ENCODE measurements at places on chromosomes 12 and 14. TPM values are rescaled to one million over a fixed set of nuclear protein-coding genes. Genes with fewer than 3 reads are reported as not detected.

Gene SLC6A13
- 5.0 TPM for total RNA-seq

Gene OR4E2
- not detected for total RNA-seq

Gene LRP1-AS
- not detected for total RNA-seq

Gene CIROP
- not detected for total RNA-seq

Gene NID2
- 14.6 TPM for total RNA-seq

Gene LYZ
- total RNA-seq = 1,458 TPM

Gene FAM186B
- total RNA-seq = 0.65 TPM

Gene COCH
- 0.50 TPM for total RNA-seq

Gene KRT81
- total RNA-seq = not detected

Gene MYL6
- 1,292 TPM for total RNA-seq

Gene POTEM
- total RNA-seq = not detected

Gene SLCO1C1
- total RNA-seq = 0.92 TPM

- no peak for DNase-seq
These were observed 220.5 kb downstream of the BCAT1 start for GRCh38 chr12:24728366-24728765.

DNA sequence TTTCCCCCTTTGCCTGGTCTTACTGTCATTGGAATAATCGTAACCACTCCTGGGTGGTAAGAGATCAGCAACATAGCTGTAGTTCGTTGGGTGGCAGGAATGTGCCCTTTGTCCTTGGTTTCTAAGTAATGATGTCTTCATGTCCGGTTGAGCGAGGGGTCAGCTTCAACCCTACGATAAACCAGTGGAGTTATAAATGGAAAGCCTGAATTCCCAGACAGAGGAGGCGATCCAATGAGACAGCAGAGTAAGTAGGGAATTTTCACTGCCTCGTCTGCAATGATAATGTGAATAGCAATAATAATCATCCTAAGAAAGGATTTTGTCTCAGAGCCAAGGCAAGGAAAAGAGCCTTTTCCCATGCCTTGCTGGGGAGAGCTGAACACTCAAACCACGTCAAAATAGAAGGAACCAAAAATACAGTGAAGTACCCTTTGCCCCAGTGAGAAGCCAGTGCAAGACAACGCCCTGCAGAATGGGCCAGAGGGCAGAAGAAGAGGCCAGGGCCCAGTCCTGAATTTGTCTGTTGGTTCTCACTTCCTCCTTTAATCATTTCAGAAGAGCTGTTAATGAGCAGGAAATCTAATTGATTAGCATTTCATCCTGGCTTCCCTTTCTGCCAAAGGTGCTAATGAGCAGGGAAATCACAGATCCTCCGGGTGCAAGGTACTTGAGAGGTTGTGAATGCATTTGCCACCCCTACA is 330.7 kb downstream of the CACNA1C start:
- peak; percentile 62 for DNase-seq

DNA sequence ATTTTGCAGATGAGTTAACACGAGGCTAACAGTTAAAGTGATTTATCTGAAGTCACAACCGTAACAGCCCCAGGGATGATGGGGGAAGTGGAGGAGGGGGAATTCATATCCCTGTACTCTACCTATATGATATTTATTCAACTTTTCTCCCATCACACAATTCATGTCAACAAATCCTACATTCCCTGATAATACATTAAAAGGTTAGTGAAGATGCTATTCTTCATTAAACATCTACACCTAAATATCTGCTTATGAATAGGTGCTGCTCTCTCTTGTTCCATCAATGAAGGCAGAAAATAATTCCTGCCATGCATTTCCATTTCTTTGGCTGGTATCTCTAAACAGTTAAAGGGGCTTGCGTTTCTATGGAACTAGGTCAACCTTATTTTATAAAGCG is 6.8 kb downstream of the YBX3 start:
- no peak for DNase-seq

- DNase-seq = no peak
These were observed 128.0 kb downstream of the ATP23 start for GRCh38 chr12:58069268-58069963.

GRCh38 chr14:65600742-65601141 is 188.2 kb downstream of the FUT8 start:
- DNase-seq = no peak

DNA sequence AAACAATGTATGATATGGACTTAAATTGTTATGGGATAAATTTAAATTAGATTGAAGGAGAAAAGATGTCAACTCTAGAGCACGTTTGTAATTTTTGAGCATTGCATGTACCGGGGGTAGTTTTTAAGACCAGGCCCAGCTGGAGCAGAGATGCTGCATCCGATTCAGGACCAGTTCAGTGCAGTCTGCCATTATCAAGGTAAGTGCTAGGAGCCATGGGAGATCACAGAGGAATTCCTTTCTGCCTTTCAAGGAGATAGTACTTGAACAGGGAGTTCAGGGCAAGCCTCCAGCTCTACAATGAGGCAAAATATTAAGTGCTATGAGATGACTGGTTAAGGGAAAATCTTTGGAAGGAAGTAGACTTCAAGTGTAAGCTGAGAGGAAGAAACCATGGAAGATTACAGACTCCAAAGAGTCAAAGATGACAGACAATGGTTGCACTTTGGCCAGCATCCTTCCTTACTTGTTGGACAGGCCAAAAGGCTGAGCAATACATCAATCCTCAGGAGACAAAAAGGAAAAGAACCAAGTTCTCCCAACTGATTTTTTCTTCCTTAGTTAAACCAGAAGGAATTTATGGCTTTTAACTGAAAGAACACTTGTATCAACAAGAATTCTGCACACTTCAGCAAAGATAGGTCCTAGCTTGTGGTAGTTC is 113.2 kb upstream of the HIF1A start:
- no peak for DNase-seq

GRCh38 chr12:51202718-51203117 is 15.1 kb downstream of the POU6F1 start:
- no peak for DNase-seq

- DNase-seq = no peak
These were observed 1.0 kb downstream of the ITFG2 start for GRCh38 chr12:2813214-2814185.

DNA sequence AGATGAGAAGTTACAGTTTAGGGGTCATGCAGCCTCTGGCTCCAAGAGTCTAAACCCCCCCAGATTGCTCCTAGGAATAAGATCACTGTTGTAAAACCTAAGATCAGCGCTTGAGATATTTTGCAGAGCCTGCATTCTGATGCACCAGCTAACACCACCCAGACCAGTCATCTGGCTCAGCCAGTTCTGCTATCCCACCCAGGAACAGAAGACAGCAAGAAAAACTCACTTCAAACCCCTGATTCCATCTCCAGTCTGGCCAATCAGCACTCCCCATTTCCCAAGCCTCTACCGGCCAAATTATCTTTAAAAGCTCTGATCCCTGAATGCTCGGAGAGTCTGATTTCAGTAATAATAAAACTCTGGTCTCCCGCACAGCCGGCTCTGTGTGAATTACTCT is 158.6 kb downstream of the ZNF664 start:
- no peak for DNase-seq

- no peak for DNase-seq
These were observed 91.9 kb upstream of the CPM start for GRCh38 chr12:69024907-69025306.

- peak; percentile 49 for DNase-seq
These were observed 90.5 kb downstream of the CHST11 start for GRCh38 chr12:104547235-104547634.

GRCh38 chr14:86442135-86442534 is 912.2 kb downstream of the FLRT2 start:
- DNase-seq = no peak

GRCh38 chr14:56687123-56687522 is 107.5 kb downstream of the TMEM260 start:
- no peak for DNase-seq

- no peak for DNase-seq
These were observed 105.8 kb downstream of the PRIMA1 start for GRCh38 chr14:93682459-93682858.

DNA sequence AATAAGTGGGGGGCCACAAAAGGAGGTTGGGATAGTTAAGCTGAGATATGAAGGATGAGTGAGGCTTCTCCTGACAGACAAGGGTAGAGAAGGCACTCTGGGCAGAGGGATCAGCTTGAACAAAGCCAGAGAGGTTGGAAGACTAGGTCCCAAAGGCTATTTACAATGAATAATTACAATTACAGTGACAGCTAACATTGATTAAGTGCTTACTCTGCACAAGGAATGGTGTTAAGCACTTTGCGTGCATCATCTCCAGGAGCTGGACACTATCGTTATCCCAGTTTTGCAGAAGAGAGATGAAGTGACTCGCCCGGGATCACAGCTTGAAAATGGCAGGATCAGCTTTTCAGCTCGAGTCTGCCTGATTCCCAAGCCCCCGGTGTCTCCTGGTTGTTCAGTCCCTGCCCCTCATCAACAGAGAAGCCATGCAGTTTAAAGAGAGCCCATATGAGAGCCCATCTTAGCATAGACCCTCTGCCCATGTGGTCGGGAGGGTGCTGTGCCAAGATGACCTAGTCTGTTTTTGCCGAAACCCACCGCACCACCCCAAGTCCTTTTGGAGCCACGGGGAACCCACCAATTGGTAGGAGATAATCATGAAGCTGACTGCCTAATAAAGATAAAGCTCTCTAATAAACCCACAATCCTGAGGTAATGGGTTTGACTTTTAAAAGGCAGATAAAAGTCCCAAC is 89.9 kb upstream of the HSPB8 start:
- no peak for DNase-seq

- no peak for DNase-seq
These were observed 27.6 kb downstream of the MAPKAPK5 start for GRCh38 chr12:111869671-111870070.

DNA sequence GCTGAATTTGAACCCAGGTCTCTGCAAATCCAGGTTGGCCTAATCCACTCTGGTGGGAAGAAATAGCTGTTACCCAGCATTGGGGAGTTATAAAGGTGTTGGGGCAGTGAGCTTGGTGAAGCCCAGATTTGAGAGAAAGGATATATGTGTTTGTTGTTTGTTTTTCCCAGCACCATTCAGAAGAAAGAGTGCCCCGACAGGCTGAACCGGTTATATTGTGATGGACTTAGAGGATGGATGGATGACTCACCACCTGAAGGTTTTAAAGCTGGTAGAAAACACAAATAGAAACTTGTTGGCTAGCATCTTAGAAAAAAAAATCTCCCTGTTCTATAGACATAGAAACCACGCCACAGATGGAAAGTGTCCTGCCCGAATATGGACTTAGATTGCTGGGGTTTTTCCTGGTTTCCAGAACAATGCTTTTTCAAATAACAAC is 404.6 kb downstream of the MED13L start:
- no peak for DNase-seq

GRCh38 chr14:39060818-39061437 is 42.1 kb downstream of the SEC23A start:
- DNase-seq = no peak

GRCh38 chr14:30016002-30016401 is 88.4 kb upstream of the PRKD1 start:
- no peak for DNase-seq

DNA sequence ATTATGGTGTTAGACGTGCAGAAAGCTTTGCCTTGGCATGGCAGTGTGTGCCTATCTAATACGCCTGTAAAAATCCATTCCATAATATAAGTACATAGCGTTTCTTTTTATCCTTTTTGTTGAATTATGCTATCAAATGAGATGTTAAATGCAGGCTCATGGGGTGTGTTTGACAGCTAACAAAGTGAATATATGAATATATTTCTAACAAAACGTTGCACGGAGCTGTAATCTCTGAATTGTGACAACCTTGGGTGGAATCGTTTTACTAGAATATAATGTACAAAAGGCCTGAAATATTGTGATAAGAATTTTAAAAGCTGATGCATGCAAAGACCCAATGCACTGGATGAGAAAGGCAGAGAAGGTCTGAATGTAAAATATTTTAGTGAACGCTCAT is 763.7 kb upstream of the TMEM132C start:
- DNase-seq = no peak

GRCh38 chr12:80400571-80400991 is 43.5 kb upstream of the PTPRQ start:
- DNase-seq = no peak

DNA sequence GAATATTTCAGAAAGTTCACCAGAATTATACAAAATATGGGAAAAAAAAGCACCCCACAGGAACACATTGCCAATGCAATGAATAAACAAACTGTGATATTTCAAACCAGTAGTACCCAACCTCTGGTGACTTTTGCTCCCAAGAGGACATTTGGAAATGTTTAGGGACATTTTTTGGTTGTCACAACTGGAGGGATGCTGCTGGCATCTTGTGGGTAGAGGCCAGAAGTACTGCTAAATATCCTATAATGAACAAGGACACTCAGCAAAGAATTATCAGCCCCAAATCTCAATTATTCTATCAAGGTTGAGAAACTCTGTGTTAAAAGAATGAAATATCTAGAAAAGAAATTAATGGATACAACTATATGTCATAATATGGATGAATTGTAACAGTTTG is 1334.4 kb upstream of the FLRT2 start:
- no peak for DNase-seq
